Thymus (tissue), 14 donors: ENCODE measurements at places on chromosomes 16 and 17. TPM values are rescaled to one million over a fixed set of nuclear protein-coding genes. Genes with fewer than 3 reads are reported as not detected.

Gene MT4
- polyA plus RNA-seq: 38.1 TPM

Gene KRT36
- 3.5 TPM for polyA plus RNA-seq

Gene KRTAP4-5
- polyA plus RNA-seq: not detected

Gene CD300LF
- polyA plus RNA-seq: 6.0 TPM

Gene ACE
- 1.1 TPM for polyA plus RNA-seq

Gene TMEM220
- polyA plus RNA-seq: 2.6 TPM

Gene GINS2
- polyA plus RNA-seq: 1.4 TPM
